ENCODE measurements at places on chromosomes 4 and X.

- no peak for DNase-seq
These were observed 5.0 kb downstream of the ZFX start for GRCh38 chrX:24154490-24155034.

- DNase-seq = no peak
These were observed 39.1 kb downstream of the PSAPL1 start for GRCh38 chr4:7395645-7396044.

- DNase-seq = no peak
These were observed 791.9 kb downstream of the FAT4 start for GRCh38 chr4:126106658-126107057.

GRCh38 chr4:152810715-152811287, 31.0 kb downstream of the ARFIP1 start:
- no peak for DNase-seq

DNA sequence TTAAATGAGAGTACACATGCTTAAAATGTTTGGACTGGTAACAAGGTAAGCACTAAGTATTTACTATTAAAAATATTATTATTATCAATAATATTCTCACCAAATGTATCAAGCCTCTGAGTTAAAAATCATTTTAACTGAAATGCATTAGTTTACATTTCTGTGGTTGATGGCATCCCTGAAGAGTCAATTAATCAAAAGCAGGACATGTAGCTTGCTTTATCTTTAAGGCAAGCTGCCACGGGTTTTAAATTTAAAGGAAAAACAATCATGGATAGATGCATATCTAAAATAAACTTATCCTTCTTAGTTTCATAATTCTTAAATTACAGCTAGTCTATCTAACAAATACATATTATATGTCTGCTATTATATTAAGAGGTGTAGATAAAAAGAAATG, 584.8 kb upstream of the INTU start:
- no peak for DNase-seq

- no peak for DNase-seq
These were observed 407.9 kb upstream of the AADAT start for GRCh38 chr4:170497689-170498088.

- no peak for DNase-seq
These were observed 42.4 kb upstream of the PGAM4 start for GRCh38 chrX:78011846-78012245.

- DNase-seq = peak; percentile 74
These were observed 602.8 kb upstream of the EPHA5 start for GRCh38 chr4:66273110-66273509.

DNA sequence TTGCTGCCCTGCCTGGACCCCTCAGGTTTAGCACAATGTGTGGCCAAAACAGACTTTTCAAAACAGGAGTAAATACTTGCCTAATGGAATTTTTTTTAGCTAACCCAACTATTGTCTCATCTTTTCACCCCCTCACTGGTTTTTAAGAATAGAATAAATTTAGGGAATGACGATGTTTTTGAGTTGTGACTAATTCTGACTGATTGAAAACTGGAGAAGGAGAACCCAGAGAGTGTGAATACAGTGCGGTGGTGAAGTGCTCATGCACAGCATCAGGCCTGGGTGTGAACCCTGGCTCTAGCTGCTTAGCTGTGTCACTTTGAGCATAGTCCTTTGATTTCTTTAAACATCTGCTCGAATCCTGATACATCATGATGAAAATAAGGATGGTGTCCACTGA, 10.5 kb downstream of the ANTXR2 start:
- no peak for DNase-seq

- DNase-seq = no peak
These were observed 106.9 kb downstream of the SORCS2 start for GRCh38 chr4:7299010-7299907.

GRCh38 chrX:51155157-51155556, 177.5 kb upstream of the NUDT10 start:
- no peak for DNase-seq

- no peak for DNase-seq
These were observed 7.4 kb downstream of the PPID start for GRCh38 chr4:158715802-158716201.

DNA sequence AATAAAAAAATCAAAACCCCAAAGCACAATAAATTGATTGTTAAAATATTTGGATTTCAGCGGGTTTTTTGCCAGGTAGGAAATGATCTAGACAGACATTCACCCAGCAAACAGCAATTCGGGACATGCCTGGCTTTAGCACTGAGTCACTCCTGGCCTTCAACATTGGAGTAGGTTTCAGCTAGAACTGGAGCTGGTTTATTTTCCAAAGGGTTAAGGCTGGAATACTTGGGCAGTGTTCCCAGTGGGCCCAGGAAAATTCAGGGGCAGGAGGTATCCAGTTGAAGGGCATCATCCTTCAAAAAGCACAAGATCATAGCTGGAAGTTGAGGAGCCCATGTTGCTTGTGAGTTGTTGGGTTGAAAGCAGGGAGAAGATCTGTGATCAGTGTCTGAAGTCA, 41.0 kb downstream of the TXLNG start:
- DNase-seq = no peak

DNA sequence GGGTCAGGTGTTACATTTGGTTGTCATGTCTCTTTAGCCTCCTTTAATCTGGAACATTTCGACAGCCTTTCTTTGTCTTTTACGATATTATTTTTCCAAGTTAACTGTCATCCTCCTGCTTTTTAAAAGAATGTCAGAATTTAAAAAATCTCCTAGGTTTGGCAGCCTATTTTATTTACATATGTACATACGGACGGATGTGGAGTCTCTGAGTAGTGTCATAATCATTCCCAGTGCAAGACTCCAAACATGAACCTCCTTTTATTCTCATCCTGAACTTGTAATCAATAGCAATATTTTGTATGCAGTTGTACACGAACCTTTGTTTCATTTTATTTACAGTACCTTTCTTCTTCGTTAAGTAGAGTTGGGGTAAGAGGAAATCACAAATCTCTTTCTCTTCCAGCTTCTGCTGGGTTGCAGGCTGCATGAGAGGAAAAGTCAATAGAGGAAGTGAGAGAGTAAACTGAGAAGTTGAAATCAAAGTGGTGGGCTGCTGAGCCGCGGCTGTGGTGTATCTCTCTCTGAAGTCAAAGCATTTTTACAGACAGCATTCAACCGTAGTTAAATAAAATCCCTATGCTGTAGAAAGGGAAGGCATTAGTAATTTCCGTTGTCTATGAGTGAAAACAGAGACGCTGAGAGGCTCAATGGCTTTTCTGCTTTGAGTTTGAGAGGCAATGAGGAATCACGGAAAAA, 53.9 kb upstream of the RPS6KA3 start:
- no peak for DNase-seq

- no peak for DNase-seq
These were observed at the start of gene TCEAL7 for GRCh38 chrX:103329991-103330390. Gene TCEAL7 (plus strand): TSS chrX:103330239. CDS start chrX:103331404, 1,165 bp downstream.

DNA sequence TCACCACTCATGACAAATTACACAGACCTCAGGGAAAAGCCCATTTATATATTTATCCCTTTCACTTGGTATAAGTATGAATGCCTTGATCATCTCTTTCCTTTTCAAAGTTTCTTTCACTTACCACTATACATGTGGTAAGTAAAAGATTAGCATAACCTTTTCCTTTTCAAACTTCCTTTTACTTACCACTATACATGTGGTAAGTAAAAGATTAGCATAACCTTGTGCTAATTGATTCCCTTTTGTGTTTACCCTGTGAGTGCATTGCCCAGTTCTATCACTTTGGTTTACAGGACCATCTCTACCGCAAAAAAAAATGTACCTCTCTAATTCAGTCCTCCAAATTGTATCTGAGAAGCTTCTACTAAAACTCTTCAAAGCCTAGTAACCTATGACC, 32.7 kb upstream of the TCEANC start:
- DNase-seq = no peak

GRCh38 chr4:170675568-170676262, 586.0 kb upstream of the AADAT start:
- no peak for DNase-seq

- no peak for DNase-seq
These were observed 53.1 kb upstream of the HGFAC start for GRCh38 chr4:3388471-3389232.

Measured in NCI-H1092 (cell line).